Kidney glomerular epithelial cell (primary cell): ENCODE measurements at places on chromosomes 3 and 15.

- DNase-seq = no peak
Measured at GRCh38 chr3:29695643-29696198, 414.9 kb downstream of the RBMS3 start.

DNA sequence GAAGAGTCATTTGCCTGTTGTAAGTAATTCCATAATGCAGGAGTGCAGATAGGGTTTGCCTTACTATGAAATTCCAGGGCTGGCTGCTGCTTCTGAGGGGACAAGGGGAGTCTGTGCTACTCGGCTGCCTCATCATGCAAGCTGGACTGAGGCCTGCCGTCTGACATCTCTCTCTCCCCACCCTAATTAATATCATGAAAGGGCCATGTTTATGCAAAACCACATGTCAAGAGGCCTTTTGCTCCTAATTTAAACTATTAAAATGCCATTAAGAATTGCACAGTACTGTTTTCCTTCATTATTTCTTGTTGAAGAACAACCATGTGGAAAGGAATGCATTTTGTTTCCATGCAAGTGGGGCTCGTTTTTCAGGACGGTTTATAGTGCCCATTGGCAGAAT, 26.3 kb downstream of the CHST2 start:
- DNase-seq = no peak

DNA sequence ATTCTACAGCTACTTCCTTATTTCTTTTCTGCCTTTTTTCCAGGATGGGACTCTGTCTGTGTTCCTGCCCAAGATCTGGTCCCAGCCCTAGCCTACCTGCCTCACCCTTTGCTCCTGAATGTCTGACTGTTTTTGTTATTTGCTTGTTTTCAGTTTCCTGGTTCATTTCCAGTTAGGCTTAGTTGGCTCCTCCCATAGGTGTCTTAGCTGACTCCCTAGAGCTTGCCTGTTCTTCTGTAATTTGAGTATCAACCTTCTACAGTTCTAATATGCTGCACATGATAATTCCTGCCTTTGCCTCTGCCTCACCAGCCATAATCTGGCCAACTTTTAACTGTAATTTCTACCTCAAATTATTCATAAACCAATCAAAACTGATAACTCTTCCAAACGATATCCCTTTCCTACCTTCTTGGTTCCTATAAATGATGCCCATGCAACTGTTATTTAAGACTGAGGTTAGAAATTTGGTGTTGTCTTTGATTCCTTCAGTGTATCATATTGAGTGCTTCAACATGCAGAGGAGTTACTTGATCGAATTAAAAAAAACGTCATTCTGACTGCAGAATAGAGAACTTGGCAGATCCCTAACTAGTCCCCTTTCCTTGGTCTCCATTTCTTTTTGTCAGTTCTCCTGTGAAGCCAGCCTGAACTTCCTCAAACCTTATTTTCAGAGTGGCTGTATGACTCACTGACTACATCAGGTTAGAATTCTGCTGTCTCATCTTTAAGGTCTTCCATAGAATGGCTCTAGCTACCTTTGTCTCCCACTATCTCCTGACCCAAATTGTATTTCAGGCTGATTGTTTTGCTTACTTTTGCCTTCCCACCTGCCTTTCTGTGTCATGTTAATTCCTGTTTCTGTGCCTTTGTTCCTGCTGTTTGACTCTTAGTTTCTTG, 8.4 kb downstream of the GOLM2 start:
- DNase-seq = peak; percentile 37

DNA sequence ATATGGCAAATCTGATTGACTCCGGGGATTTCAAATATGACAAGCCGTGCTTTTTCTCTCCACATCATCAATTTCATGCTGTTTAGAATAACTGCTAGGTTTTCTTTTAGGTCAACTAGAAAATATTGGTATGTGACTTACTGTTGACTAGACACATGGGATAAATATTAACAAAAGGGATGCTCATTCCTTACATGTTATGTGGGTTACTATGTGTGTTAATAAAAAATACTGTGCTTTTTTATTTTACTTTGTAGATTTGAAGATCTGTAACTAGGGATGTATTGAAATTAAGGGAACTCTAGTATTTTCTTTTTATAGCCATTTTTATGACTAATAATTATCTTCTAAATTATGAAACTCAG, 264.6 kb upstream of the COL8A1 start:
- peak; percentile 54 for DNase-seq

GRCh38 chr3:17125738-17126442, 241.1 kb downstream of the PLCL2 start:
- DNase-seq = no peak

- DNase-seq = peak; percentile 49
Measured at GRCh38 chr3:52769786-52770455, 819 bp downstream of the NEK4 start.

- DNase-seq = no peak
Measured at GRCh38 chr3:10526366-10526765, 21.0 kb upstream of the ATP2B2 start.

- no peak for DNase-seq
Measured at GRCh38 chr3:89186456-89186855, 79.0 kb downstream of the EPHA3 start.

- DNase-seq = no peak
Measured at GRCh38 chr3:138344754-138345153, 3.6 kb upstream of the MRAS start.

DNA sequence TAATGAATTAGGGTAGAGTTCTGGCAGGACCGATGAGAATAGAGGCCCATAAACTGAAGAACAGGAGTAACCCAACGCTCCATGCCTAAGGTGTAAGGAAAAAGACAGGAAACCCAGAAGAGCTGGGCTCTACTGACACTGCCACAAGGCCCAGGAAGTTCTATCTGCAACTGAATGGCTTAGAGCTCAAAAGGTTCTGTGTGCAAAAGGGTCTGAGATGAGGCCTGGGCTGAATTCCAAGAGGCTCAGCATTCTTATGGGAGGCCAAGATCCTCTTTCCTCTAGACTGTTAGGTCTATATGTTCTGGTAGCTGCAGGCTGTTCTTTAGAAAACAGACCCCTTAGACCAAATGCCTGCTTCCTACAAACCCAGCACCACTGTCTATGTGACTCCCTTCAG, 30.5 kb upstream of the PRSS50 start:
- no peak for DNase-seq

GRCh38 chr3:159668990-159669476, 319.6 kb upstream of the IL12A start:
- DNase-seq = peak; percentile 78
